ENCODE measurements at places on chromosomes 12 and 14.

- no peak for DNase-seq
These were observed 21.7 kb downstream of the DLK1 start for GRCh38 chr14:100748403-100748802.

- DNase-seq = no peak
These were observed 392.3 kb upstream of the TMPO start for GRCh38 chr12:98123021-98123461.

GRCh38 chr14:86450085-86450484 is 920.1 kb downstream of the FLRT2 start:
- DNase-seq = no peak

DNA sequence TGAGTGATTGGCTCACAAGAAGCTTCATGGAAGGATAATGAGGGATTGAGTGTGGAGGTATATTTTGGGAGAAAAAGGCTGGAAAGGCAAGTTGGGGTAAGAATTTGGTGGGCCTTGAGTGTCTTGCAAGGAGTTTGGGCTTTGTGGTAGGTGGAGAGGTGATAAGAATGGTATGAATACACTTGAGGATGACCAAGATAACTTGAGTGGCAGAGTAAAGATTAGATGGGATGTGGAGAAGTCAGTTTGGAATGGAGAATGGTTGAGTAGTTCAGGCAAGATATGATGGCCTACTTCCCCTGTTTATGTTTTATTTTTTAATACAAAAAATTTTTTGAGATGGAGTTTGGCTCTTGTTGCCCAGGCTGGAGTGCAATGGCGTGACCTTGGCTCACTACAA is 9.1 kb downstream of the ADCK1 start:
- no peak for DNase-seq

DNA sequence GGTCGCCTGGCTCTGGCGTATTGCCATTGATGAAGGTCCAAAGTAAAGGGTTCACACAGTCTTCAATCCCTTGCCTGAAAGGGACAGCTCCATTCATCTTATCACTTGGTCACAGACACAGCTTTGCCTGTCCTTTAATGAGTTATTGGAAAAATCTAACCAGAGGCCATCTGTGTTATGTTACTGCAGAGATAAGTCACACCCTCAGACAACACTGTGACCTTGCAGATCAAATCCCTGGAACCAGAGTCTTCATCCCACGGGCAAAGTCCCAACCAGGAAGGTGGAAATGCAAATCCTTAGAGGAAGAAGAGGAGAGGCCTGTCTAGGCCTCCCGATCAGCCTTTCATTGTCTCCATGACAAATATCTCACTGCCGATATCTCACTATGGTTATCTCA is 68.3 kb upstream of the SCN8A start:
- DNase-seq = no peak

DNA sequence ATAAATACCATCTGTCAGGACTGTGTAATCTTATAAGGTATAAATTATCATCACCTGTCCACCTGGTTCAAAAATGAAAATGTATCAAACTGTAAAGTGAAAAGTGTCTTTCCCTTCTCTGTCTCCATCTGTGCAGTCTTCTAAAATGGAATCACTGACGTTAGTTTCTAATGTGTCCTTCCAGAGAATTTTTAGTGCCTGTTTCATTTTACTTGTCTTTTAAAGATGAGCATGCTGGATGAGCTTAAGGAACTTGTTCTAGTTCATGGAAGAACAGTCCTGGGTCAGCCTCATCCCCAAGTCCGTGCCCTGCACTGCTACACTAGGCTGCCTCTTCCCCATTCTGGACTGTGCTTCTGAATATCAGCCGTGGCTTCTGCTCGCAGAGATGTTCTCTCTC is 5.4 kb upstream of the NT5DC3 start:
- DNase-seq = no peak

- no peak for DNase-seq
These were observed 12.0 kb upstream of the FAM234B start for GRCh38 chr12:13032164-13032563.

- DNase-seq = no peak
These were observed 53.5 kb upstream of the DIO3 start for GRCh38 chr14:101507836-101508150.

- DNase-seq = no peak
These were observed 4.9 kb upstream of the MRPL52 start for GRCh38 chr14:22824711-22825359.

DNA sequence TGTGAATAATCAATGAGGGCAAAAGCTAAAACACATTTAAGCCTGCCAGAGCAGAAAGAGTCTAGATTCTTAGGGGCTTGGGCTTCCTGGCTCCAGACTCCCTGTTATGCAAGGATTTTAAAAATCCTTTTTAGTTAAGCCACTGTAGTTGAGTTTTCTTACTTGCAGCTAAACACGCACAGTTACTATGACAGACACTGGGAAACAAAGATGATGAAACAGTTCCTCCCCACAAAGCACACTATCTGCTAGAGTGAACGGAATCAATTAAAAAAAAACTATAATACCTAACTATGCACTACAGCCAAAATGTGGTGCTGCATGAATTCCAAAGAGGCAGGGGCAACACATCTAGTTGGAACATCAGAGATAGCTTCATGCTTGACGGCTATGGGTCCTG is 28.2 kb downstream of the RPS6KA5 start:
- no peak for DNase-seq

GRCh38 chr14:31229009-31229408 is 21.4 kb upstream of the HECTD1 start:
- DNase-seq = no peak

- DNase-seq = no peak
These were observed 42.7 kb upstream of the NEDD1 start for GRCh38 chr12:96864335-96864734.

DNA sequence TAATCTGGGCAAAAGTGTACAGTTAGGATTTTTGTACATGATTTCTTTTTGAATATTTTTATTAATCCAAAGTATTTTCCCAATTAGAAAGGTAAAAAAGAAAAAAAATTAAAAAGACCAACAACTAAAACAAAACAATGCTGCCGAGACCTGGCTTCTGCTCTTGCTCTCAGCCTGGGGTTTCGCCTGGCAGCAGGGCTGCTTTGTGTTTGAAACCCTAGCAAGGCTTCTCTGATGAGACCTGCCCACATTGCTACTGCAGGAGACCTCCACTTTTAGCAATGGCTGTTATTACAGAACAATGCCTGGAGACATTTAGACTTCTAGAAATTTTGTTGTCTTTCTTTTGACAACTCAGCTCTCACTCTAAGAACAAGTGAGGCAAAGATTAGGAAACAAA is 1153.0 kb upstream of the TMEM132C start:
- DNase-seq = no peak

- no peak for DNase-seq
These were observed 1.2 kb upstream of the AP1G2 start for GRCh38 chr14:23568600-23569331.

GRCh38 chr14:26143057-26143456 is 454.8 kb downstream of the NOVA1 start:
- no peak for DNase-seq

- no peak for DNase-seq
These were observed 63.2 kb upstream of the GALNT9 start for GRCh38 chr12:132392389-132393244.

GRCh38 chr12:27710592-27711316 is at the start of gene MRPS35:
Gene MRPS35 (plus strand): TSS chr12:27710832. CDS start chr12:27710844, 12 bp downstream.
- peak; percentile 27 for DNase-seq

- DNase-seq = no peak
These were observed 14.9 kb downstream of the FOXA1 start for GRCh38 chr14:37580146-37580545.

- DNase-seq = no peak
These were observed 8.6 kb downstream of the PDE3A start for GRCh38 chr12:20376984-20377383.

DNA sequence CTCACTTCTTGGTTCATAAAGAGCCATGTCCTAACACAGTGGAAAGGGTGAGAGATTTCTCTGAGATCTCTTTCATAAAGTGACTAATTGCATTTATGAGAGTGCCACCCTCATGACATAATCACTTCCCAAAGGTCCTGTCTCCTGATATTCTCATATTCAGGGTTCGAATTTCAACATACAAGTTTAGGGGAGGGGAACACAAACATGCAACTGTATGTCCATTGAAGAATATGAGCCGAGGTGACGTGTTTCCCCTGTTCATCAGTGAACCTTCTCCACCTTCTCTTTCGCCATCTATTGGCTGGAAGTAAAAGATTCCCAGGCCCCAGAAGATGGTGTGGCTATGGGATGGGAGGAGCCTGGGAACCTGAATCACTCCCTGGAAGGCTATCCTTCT is 354.2 kb upstream of the ATP2B1 start:
- no peak for DNase-seq

DNA sequence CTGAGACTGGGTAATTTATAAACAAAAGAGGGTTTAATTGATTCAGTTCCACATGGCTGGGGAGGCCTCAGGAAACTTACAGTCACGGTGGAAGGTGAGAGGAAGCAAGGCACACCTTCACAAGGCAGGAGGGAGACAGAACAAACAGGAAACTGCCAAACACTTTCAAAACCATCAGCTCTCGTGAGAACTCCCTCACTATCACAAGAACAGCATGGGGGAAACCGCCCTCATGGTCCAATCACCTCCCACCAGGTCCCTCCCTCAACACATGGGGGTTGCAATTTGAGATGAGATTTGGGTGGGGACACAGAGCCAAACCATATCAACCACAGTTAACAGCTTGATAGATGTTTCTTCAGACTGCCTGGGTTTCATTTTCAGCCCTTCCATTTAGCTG is 6.2 kb upstream of the GNPNAT1 start:
- DNase-seq = no peak

GRCh38 chr12:106581543-106582248 is 1.1 kb upstream of the RFX4 start:
- no peak for DNase-seq

DNA sequence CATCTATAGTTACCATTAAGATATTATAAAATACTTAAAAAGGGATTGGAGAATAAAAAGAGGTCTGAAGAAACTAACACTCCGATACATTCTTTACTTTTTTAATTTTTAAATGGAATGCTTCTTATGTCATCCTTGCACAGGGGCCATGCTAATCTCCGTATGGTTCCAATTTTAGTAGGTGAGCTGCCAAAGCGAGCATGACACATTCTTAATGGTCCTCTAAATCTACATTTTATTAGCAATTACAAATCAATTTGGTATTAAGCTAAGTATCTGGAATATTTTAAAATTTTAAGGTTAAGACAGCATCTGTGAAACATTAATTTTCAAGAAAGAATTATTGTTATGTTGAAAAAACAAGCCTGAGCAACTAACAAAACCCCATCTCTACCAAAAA is 6.2 kb upstream of the ARID4A start:
- DNase-seq = no peak

DNA sequence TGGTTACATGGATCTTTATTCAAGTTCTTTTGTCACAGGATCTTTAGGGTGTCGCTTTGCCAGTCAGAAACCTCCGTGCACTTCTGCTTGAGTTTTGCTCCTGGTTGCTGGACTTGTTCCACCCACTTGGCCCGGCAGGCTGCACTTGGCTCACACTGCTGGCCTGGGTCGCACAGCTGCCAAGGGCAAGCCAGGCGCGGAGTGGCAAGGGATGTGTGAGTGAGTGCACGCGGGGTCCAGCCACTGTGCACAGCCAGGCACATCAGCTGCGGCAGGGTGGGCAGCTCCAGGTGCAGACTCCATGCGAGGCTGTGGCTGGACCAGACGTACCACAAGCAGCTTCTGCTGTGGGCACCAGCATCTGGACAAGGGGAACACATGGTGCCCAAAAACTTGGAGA is 76.6 kb downstream of the DERA start:
- DNase-seq = no peak

DNA sequence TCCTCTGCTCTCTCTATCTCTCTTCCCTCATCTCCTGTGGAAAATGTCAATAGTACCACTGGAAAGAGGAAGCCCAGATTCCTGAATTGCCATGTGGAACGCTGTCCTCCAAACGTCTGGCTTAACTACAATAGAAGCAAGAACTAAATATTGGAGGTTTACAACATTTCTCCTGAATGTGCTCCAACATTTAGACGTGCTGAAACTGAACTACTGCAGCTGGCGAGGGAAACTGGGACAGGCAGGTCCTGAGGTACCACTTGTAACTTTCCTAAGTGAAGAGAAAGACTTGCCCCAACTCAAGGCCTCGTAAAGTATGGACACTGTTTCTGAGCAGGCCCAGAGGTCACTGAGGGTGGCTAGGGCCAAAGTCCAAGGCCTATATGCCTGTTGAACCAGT is 187.7 kb downstream of the NTF3 start:
- DNase-seq = no peak

- no peak for DNase-seq
These were observed 96.9 kb downstream of the STXBP6 start for GRCh38 chr14:24952851-24953666.

- DNase-seq = no peak
These were observed at the start of gene BCL2L2 for GRCh38 chr14:23306412-23307145. Gene BCL2L2 (plus strand): TSS chr14:23306833. CDS start chr14:23307768, 935 bp downstream.

GRCh38 chr14:70885343-70886022 is 21.8 kb upstream of the PCNX1 start:
- no peak for DNase-seq

DNA sequence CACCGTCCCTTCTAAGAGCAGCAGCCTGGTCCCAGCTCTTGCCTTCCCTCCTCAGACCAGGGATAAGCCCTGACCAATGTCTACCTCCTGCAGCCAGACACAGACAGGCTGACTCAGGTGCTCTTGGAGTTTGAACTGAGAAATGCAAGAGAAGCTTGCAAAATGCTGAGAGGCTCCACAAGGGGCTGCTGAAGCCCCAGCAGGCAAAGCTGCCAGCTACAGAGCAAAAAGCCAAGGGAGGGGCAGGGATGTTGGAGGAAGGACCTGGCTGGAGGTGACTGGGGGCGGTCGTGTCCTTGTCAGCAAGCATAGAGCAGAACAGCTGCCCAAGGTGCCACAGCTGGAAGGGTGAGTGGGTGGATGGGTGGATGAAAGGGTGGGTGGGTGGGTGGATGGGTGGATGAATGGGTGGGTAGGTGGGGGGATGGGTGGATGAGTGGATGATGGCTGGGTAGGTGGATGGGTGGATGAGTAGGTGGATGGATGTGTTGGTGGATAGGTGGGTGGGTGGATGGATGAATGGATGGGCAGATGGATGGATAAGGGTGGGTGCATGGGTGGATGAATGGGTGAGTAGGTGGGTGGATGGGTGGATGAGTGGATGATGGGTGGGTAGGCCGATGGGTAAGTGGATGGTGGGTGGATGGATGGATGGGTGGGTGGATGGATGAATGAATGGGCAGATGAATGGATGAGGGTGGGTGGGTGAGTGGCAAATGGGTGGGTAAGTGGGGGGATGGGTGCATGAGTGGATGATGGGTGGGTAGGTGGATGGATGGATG is 4.0 kb upstream of the INF2 start:
- no peak for DNase-seq

- no peak for DNase-seq
These were observed 578 bp downstream of the PPP1R13B start for GRCh38 chr14:103846543-103847450.

GRCh38 chr14:93965946-93966474 is 10.4 kb downstream of the ASB2 start:
- no peak for DNase-seq

GRCh38 chr12:14239350-14239934 is 126.0 kb upstream of the ATF7IP start:
- no peak for DNase-seq

GRCh38 chr12:78088391-78088832 is 257.7 kb downstream of the NAV3 start:
- DNase-seq = no peak
